ENCODE measurements at places on chromosomes 12 and 14.

GRCh38 chr14:51211149-51211548 is 28.9 kb upstream of the TMX1 start:
- DNase-seq: no peak

- DNase-seq: peak; percentile 3
These were observed 224.3 kb upstream of the DCN start for GRCh38 chr12:91406920-91407341.

DNA sequence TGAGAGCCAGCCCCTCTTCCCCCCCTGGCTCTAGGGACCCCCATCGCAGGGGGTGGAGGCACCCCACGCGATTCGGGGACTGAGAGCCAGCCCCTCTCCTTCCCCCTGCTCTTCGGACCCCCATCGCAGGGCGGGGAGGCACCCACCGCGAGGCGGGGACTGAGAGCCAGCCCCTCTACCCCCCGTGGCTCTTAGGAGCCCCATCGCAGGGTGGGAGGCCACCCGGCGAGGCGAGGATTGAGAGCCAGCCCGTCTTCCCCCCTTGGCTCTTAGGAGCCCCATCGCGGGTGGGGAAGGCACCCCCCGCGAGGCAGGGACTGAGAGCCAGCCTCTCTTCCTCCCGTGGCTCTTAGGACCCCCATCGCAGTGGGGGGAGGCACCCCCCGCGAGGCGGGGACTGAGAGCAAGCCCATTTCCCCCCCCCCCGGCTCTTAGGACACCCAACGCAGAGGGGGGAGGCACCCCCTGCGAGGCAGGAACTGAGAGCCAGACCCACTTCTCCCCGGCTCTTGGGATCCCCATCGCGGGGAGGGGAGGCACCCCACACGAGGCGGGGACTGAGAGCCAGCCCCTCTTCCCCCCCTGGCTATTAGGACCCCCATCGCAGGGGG is 45.6 kb downstream of the DDX11 start:
- no peak for DNase-seq

DNA sequence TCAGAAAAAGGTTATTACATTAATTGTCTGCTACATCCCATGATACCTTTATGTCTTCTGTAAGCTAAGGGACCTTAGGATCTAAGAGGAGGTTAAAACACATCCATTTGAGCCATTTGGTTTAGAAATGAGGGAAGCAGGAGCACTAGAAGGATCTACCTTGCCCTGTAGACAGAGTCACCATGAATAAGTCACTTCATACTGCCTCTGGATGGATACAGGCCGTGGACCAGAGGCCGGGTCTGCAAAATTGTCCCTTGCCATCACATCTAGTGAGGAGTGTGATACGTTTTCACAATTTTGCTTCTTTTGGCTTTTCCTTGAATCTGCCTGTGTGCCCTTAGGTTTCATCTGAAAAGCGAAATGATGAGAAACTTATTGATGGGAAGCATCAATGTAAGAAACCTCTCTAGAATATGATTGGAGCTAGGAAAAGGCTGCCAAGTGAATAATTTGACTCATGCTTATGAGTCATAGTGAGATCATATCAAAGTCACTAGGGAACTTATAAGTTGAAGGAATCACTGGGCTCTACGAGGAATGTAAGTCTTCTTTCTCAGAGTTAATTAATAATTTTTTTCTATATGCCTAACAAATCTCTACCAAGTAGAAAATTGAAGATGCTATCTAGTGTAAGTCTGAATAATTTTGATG is 10.8 kb downstream of the GLRX5 start:
- no peak for DNase-seq

- DNase-seq: no peak
These were observed 59.8 kb downstream of the KIF21A start for GRCh38 chr12:39383114-39383513.

DNA sequence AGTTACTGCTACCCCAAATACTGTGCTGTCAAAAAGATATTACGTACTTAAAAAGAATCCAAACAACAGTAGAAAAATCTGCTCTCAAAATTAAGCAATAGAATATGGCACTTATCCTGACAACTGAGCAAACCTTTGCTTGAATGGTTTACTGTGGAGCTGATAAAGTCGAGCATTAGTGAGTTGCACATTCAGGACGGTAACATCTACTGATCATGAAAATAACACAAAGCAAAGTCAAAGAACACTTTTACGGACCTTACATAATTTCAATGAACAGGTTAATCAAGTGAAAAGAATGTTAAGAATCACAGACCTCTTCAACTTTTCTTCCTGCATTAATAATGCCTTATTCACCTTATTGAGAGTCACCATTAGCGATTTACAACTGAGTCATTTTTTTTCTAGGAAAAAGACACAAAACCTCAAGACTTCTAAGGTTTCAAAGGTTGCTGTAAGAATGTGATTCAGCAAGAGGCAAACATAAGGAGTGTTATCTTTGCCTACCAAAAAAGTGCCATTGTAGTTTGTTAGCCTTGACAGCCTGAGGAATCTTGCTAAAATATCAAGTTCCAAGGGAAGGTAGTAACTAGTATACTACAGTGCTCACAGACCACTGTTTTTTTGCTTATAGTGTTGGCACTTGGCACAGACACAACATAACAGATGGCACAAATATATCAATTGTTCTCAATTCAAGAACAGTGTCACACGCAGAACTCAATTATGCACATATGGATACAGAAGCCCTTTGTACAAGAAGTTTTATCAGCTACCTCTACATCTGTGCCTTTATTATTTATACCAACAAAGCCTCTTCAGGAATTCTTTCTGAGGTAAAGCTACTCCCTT is 334.2 kb upstream of the RPL10L start:
- no peak for DNase-seq

GRCh38 chr14:32104308-32104707 is 27.2 kb downstream of the ARHGAP5 start:
- no peak for DNase-seq

- DNase-seq: peak; percentile 11
These were observed 4.6 kb upstream of the SLC22A17 start for GRCh38 chr14:23357261-23357660.

DNA sequence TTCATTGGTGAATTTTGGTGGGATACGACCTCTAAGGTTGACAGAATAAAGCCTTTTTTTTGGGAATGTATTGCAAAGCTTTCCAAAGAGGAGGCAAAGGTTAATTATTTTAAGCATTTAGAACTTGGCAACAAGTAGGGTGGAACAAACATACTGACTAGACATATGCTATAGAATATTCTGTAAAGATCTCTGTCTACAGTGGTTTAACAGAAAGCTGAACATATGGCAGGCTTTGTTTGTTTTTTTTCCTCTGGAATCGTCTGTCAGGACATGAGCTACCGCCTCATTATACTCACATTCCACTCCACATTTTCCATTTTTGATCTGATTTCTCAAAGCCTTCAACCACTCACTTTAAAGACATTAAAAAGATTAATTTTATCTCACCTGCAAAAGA is 153.4 kb upstream of the PELI2 start:
- DNase-seq: no peak

- no peak for DNase-seq
These were observed 66.0 kb upstream of the TRAF3 start for GRCh38 chr14:102711207-102711606.

DNA sequence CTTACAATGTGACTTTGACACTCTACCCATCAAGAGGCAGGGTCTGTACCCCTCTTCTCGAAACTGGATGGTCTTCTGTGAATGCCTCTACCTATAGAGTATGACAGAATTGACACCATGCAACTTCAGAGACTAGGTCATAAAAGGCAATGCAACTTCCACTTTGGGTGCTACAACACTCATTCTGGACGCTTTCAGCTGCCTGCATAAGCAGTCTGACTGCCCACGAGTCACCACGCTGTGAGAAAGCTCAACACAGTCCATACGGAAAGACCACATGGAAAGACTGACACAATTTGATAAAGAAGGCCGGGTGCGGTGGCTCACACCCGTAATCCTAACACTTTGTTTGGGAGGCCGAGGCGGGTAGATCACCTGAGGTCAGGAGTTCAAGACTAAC is 14.9 kb downstream of the SLC7A7 start:
- DNase-seq: no peak

DNA sequence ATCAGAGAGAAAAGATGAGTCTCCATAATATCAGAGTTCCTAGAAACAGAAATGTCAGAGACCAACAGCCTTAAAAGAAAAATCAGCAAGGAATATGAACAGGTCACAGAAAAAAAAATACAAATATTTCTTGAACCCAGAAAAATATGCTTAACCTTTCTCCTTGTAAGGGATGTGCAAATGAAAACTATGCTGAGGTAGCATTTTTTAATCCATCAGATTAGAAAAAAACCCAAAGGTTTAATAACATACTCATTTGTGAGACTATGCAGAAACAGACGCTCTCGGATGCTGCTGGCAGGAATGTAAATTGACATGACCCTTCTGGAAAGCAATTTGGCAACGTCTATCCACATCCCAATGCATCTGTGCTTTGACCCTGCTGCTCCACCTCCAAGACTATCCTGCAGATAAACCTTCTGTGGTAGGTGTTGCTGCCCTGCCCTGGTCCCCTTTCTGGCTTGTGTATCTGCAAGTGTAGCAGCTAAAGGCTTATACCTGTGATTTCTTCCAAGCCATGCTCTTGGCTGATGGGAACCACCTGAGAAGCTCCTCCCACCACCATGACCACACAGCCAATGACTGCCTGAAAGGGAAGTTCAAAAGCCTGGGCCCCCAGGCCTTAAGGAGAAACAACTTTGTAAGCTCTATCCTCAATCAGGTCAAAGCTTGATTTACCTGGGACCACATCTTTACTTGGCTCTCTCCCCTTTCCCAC is 49.4 kb downstream of the LTBP2 start:
- no peak for DNase-seq

- no peak for DNase-seq
These were observed at the start of gene A2ML1 for GRCh38 chr12:8822298-8822697. A2ML1 (plus strand) TSS chr12:8822621; CDS start chr12:8822652, 31 bp downstream.

GRCh38 chr12:91272461-91273063 is 89.9 kb upstream of the DCN start:
- no peak for DNase-seq

DNA sequence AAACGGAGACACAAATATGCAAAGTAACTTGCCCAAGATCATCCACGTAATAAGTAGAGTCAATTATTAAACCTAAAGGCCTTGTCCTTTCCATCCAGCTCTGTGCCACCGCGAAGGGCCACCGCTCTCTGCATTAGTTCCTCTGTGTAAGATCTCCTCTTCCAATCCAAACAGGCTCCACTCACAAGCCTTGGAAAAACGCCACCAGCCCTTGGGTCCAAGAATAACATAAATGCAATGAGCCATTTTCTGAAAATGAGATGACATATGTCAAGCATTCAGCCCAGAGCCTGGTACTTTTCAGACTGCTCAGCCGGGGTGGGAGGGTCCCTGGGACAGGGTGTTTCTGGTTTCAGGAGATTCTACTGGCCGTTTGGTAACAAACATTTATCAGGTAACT is 30.0 kb downstream of the DGLUCY start:
- no peak for DNase-seq

GRCh38 chr14:66022526-66022925 is 463.6 kb upstream of the CCDC196 start:
- DNase-seq: no peak

GRCh38 chr14:102013669-102014200 is 49.4 kb downstream of the DYNC1H1 start:
- no peak for DNase-seq

- DNase-seq: no peak
These were observed 73.3 kb downstream of the PTHLH start for GRCh38 chr12:27899151-27899661.

DNA sequence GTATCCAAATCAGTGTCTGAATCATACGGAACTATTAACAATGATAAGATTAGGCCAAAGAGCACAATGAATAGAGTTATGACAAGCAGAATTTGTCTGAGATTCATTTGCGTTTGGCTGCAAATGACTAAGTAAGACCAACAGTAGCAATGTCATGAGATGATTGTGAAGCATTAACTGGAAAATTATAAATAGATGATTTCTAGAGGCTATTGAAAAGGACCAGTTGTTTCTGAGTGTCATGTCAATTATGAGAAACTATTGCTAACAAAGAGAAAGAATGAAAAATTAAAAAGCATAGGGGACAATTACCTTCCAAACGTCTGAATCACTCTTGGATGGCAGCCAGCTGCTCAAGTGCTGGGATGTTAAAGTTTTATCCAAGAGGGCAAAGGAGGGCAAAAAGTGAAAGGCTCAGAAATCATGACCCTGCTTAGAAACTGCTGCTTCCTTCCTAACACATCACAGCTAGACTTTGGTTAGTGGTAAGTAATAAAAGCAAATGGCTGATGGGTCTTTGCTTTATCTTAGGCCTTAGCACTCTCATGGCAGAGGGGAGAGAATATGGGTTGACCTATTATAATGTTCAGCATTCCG is 89.0 kb downstream of the AKAP6 start:
- DNase-seq: no peak

DNA sequence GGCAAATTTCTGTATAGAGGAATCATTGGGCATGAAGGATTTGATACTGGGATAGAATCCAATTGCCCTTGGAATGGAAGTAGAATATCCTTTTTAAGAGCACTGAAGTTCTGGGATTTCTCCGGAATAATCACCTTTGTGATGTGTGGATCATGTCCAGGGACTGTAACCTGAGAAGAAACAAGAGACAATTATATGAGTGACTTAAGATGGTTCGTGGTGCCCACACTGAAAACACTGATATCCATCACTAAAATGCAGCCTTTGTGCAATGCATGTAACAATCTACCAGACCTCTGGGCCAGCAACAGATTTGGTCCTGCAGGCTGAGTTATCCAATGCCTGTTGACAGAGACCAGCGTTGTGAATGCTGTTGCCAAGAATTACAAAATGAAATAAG is 48.5 kb downstream of the MDM2 start:
- no peak for DNase-seq

DNA sequence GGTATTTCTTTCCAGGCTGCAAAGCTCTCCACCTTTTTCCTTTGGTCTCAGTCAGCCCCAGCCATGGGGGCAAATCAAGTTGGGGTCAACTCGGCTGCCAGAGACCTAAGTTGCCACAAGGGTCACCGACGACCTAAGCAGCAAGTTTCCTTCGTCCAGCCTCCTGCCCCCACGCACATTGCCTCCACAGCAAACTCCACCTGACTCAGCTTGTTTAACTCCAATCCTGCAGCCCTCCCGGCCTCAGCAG is 767 bp upstream of the KCNMB4 start:
- no peak for DNase-seq

DNA sequence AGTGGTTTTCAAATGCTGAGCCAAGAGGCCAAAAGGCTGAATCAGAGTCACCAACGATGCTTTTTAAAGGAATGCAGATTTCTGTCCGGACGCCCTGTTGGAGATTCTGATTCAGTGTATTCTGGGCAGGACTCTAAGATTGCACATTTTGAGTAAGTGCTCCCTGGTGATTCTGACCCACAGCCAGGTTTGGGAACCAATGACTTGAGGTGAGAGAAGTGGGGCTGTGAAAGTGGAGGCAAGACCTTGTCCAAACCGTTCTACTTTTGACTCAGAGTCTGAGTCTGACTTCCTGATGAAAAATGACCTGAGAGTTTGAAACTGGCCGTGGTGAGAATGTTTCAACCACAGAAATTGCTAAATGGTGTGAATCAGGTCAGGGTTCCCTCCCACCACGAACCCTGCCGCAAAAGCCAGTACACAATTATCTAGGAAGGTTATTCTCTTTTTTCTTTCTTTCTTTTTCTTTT is 90.2 kb downstream of the NTN4 start:
- DNase-seq: peak; percentile 66

- no peak for DNase-seq
These were observed 6.1 kb downstream of the HOXC5 start for GRCh38 chr12:54038871-54039414.

- no peak for DNase-seq
These were observed 9.8 kb upstream of the IQSEC3 start for GRCh38 chr12:56683-57346.

GRCh38 chr12:41287500-41288141 is 99.5 kb downstream of the PDZRN4 start:
- no peak for DNase-seq

- no peak for DNase-seq
These were observed 71.8 kb downstream of the MYRFL start for GRCh38 chr12:69896653-69897381.

Measured in GM13976 (cell line).